ENCODE measurements at places on chromosomes 2 and 18.

DNA sequence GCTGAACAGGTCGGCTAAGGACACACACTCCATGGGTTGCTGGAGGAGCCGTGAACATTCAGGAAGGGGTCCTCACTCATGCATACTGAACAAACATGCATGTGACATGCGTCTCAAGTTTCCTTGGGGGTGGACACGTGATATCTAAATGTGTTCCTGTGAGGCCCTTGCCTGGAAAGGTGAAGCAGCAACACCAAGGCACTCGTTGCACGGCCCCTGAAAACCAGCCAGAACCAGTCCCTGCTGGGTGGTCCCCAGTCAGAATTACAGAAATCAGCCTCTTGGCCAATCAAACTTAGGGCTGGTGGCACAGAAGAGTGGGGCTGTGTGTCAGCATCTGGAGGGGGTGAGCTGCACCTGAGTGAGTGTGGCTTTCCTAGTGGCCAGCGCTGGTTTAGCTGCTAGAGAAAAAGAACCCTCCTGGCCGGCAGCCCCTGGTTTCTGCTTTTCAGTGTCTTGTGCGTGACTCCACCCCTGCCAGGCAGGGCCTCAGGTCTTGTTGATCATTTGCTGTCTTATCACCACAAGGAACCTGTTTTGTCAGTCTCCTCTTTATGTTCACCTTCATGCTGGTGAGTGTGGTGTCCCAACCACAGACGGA is 3.2 kb upstream of the AQP12B start:
- no peak for DNase-seq

DNA sequence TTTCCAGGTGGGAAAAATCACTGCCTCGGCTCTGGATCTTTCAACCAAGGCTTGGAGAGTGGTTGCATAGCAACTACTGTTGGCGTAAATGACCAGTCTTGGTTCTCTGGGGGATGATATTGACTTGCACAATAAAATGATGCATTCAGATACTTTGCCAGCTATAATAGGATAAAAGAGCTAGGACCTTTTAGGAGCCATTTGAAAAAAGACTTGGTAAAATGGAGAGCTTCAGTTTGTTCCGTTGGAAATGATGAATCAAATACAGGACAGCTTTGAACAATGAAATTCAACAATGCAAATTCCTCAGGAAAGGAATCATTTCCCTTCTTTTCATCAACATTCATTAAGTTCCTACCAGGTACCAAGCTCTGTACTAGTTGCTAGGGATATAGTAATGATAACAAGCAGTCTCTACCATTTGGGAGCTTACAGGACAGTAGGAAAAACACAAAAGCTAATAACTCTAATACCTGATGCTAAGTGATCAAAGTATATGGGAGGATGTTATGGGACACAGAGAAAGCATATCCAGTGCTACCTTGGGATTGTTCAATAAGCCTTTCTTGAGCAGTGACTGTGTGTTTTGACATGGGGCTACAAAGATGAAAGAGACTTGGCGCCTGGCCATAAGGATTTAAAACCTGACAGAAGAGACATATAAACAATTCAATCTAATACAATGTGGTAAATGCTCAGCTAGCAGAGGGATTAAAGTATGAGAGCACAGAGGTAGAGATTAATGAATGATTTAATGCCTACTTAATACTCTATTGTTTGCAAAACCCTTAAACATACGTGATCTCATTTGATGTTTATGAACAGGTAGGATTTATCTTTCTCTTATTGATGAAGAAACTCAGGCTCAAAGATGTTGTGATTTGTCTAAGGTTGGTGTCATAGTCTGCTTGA is 110.7 kb downstream of the QPCT start:
- no peak for DNase-seq

- no peak for DNase-seq
Measured at GRCh38 chr18:61587865-61588264, 254.6 kb downstream of the CDH20 start.

GRCh38 chr18:25535495-25535894 is 183.5 kb upstream of the ZNF521 start:
- no peak for DNase-seq

- DNase-seq = no peak
Measured at GRCh38 chr2:27431395-27431794, 3.0 kb downstream of the NRBP1 start.

DNA sequence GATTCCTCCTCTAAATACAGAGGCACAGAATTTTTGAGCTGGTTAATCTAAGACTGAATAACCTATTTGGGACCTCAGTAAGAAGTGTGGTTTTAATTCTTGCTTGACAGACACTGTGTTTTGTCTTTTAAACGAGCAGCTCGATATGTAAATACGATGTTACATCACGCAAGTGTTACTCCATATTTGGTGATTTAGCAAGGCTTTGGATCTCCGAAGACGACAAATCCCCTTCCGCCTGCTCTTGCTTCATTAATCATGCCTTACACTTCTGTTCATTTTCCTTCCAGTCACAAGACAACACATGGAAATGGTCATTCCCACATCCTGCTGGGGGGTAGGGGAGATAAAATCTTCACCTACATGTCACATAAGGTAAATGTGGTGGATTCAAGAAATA is 9.4 kb downstream of the BCL11A start:
- DNase-seq = no peak
